ENCODE measurements at places on chromosomes 6 and 20.
A peak's percentile ranks its signal among the peaks of the same experiment; 100 is the strongest.

DNA sequence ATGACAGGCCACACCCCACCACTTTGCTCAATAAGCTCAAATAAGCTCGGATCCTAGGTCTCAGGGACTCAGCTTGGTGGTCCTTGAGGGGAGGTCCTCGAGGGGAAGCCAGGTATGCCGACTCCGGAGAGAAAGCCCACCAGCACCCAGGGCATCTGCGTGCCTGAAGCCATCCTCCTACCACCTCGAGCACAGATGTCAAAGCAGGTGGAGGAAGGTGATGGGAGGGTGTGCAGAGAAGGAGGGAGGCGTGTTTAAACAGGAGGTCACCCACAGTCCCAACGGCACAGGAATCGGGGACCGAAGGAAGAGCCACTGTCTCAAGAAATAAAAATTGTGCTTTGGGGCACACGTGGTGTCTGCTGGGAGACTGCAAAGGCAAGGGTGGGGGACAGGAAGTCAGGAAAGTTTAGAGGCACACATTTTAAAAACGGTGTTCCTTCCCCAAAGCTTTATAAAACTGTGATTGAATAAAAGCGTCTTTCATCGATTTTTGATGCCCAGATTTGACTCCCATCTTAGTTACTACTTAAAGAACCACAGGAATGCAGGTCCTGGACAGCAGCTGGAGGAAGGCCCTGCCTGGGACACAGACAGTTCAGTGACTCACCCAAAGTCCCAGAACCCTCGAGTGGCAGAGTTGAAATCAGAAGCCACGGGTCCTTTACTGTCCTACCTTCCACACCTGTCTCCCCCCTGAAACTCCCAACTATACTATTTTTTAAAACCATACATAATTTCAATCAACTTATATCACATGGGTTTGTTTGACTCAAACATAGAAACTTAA lies 221.0 kb upstream of the PDE10A start:
- DNase-seq, result peak; percentile 17

DNA sequence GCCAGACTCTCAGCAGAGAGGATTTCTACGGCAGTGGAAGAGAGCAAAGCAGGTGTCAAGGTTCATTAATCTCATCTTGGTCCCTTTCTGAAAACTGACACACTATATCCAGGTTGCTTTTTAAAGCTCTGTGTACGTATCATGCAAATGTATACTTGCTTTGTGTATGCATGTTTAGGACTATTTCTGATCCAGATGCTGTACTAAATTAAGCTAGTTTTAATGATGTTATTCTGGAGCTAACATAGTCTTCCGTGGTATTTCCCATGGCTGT lies 59.2 kb upstream of the SNX9 start:
- DNase-seq, result no peak

DNA sequence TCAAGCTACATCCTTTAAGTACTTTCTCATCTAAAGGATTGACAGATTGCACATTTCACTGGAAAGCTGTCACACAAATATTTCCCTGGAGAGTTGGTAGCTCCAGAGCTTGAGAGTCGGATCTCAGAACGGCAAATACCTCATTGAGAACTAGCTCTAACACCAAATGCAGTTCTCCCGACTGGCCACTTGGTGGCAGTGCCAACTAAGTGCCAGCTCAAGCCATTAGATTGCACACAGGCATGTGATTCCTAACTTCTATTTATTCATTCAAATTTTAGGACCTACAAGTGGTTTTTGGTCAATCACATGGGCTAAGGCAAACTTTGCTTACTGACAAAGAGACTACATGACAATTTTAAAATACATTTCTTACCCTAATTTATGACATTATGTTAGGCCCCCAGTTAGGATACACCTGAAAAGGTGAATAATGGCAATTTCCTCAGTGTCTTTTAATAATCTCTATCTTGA lies 7.9 kb upstream of the MCHR2 start:
- peak; percentile 44 for DNase-seq

DNA sequence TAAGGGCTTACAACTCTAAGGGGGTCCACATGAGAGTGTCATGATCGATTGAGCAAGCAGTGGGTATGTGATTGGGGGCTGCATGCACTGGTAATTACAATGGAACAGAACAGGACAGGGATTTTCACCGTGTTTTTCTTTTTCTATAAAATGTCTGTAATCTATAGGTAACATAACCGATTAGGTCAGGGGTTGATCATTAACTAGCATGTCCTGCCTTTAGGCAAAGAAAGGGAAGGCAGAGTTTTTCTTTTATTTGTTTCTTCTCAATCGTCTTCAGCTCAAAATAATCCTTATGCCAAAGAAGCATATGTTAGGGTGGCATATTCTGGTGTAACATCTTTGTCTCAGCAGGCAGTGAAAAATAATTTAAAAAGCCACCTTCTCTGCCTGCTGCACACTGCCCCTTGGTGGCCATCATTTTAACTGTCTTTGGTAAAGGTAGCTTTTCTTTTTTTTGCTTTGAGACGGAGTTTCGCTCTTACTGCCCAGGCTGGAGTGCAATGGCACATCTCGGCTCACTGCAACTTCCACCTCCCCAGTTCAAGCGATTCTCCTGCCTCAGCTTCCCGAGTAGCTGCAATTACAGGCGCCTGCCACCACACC lies 9.7 kb upstream of the CEP43 start:
- DNase-seq, result peak; percentile 4

DNA sequence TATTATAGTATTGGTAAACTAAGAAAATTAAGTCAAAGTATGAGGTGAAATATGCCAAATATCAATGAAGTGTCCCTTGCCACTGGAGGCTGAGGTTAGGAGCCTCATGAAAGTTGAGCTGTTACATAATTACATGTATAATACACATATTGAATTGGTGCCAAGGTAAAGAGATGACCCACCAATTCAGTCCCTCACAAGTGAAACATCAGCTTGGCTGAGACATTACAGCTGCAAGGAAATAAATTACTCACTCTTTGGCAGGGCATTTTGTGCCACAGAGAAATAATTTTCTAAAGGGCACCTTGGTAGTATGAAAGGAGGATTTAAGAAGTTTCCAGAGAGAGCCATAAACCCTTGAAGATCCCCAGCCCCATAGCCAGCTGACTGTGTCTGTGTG lies 127.4 kb downstream of the ADGRG6 start:
- no peak for DNase-seq

- DNase-seq, result no peak
These were observed 4.1 kb downstream of the HLA-B start for GRCh38 chr6:31352683-31353383.

DNA sequence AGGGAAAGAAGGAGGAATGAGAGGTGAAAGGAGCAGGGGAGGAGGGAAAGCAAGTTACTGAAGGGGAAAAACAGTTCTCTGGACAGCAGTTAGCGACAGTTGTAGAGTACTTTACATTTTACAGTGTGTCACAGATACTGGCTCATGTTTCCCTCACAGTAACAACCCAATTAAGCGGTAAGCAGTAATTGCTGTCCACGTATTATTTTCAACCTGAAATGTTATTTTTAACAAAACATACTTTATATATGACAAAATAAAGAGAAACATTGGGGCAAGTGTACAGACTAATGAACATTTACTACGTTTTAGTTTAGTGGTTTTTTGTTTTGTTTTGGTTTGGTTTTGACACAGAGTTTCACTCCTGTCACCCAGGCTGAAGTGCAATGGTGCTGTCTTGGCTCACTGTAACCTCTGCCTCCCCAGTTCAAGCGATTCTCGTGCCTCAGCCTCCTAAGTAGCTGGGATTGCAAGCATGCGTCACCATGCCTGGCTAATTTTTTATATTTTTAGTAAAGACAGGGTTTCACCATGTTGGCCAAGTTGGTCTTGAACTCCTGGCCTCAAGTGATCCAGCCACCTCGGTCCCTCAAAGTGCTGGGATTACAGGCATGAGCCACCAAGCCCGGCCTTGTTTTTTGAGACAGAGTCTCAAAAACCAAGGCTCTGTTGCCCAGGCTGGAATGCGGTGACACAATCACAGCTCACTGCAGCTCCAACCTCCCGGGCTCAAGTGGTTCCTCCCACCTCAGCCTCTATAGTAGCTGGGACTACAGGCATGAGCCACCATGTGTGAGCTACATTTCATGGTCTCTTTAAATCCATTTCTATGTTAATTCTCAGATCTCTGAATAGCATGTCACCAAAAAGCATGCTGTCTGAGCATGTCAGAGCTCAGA lies 22.6 kb upstream of the BTN3A2 start:
- no peak for DNase-seq

DNA sequence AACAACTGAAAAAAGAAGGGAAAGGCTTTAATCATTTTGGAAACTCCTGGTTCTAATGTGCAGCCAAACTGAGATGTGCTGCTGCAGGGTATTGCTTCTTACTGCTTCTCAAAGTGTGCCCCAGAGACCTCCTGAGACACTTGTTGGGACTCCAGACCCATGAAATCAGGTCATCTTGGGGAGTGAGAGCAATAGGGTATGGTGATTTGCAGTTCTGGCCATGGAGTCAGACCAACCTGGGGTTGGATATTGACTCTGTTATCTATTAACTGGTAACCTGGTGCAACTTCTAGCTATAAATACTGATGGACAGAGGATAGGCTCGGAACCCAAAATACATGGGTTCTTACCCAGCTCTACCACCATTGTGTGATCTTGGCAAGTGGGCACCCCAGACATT lies 3.8 kb downstream of the TSPO2 start:
- DNase-seq, result no peak

GRCh38 chr20:48169650-48170225 lies 384.5 kb upstream of the SULF2 start:
- no peak for DNase-seq

DNA sequence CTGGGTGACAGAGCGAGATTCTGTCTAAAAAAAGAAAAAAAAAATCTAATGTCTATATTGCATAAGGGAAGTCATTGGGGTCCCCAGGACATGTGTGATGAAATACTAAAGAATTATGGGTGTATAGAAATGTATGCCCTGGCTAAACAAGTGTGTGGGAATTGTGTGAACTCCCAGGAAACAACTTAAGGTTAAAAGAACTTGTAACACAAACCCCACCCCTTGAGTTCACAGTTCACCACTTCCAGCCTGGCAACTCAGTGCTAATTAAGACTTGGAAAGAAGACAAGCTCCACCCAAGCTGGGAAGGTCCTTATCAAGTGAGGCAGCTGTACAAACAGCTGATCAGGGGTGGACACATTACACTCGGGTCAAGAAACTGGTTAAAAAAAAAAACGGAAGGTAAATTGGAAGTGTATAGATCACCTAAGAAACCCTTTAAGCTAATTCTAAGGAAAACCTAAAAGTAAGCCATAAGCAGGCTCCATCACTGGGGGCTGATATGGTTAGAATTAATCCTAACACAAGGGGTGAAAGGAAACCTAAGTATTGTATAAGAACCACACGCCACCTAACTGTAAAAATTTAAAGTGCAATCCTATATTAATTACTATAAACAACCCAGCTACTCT lies 25.2 kb downstream of the HLA-A start:
- DNase-seq, result peak; percentile 33

DNA sequence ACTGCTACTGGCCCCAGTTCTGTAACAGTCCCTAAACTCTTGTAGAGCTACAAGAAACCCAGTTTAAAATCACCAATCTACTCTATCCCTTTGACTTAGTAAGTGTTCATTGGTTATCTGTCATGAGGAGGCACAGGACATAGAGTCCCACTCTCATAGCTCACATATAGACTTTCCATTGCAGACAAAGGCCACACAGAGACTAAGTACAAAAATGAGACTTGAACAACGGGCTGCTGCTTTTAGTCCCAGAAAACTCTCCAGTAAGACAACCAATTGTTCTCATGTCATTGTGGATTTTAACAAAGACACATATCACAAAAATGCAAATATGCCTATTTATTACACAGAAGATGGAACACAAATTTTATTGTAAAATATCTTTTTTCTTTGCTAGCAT lies 197.4 kb downstream of the PTPRK start:
- DNase-seq, result no peak

DNA sequence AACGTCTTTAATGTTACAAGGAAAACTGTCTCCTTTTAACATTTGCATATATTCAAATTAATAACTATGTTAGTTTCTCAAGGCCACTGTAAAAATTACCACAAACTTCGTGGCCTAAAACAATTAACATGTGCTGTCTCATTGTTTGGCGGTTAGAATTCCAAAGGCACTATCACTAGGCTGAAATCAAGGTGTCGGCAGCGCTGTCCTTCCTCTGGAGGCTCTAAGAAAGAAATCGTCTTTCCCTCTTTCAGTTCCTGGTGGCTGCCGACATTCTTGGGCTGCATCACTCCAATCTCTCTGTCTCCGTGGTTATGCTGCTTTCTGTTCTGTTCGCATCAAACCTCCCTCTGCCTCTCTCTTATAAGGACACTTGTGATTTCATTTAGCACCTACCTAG lies 4.2 kb downstream of the TPD52L1 start:
- no peak for DNase-seq

- DNase-seq, result no peak
These were observed 154.6 kb downstream of the SOBP start for GRCh38 chr6:107644513-107644912.

- peak; percentile 1 for DNase-seq
These were observed 40.3 kb upstream of the AHI1 start for GRCh38 chr6:135537741-135538301.

GRCh38 chr6:66103354-66103753 lies 396.3 kb upstream of the EYS start:
- DNase-seq, result no peak

GRCh38 chr6:11298651-11299420 lies 66.4 kb upstream of the NEDD9 start:
- DNase-seq, result peak; percentile 58

GRCh38 chr6:146905181-146905704 lies 299.0 kb upstream of the STXBP5 start:
- peak; percentile 59 for DNase-seq

DNA sequence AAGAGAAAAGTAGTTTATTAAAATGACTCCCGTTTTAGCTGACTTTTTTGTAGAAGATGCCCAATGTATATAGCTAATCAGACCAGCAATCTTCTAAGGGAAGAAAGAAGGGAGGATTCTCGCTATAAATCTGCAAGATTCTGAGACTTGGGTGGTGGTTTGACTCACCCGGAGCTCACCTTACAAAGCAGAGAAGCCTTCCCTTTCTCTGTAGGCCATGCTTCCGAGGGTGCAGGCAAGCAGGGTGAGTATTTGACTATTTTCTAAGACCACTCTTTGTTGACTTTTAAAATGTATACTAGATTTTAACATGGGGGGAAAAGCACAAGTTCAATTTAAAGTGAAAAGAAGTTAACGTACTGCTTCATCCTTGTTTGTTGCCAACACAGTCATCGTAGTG lies 2.7 kb downstream of the OLIG3 start:
- no peak for DNase-seq

- DNase-seq, result no peak
These were observed 32.7 kb upstream of the RIN2 start for GRCh38 chr20:19725373-19725772.

- peak; percentile 72 for DNase-seq
These were observed 46.5 kb upstream of the SNAP25 start for GRCh38 chr20:10171864-10172751.

- DNase-seq, result peak; percentile 88
These were observed 1.4 kb upstream of the TRERF1 start for GRCh38 chr6:42453031-42453653.

DNA sequence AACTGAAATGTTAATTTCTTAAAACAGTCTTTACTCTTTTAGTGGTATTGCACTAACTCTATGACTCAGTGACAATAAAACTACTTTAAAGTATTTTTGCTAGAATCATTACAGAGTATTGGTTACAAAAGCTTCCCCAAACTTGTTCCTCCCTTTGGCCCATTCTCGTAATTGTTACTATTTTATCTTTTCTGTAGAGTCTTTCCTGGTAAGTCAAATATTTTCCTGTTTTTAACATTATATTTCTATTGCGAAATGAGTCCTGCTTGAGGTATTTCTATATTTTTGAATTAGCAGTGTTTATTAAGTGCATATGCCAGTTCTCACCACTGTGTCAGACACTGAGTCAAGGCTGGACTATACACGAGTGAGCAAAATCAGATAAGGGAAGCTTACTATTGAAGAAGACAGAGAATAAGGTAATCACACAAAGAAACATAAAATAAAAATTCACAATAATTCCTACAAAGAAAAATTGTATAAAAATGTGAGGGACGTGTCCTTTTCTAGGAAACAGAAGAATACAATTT lies 970.5 kb downstream of the EYS start:
- DNase-seq, result no peak

Data from Calu3 (cell line).